ENCODE measurements at places on chromosomes 11 and 22. TPM values are rescaled to one million over a fixed set of nuclear protein-coding genes. Genes with fewer than 3 reads are reported as not detected.

GRCh38 chr11:7019500-7020182 is 505 bp downstream of the ZNF214 start:
- peaks cover 3% of the 10 kb centered on the region for H3K4me1 ChIP-seq
- no peaks in the 10 kb centered on the region for H3K36me3 ChIP-seq
- H3K27me3 ChIP-seq, result peaks cover 38% of the 10 kb centered on the region
- no peak for DNase-seq

DNA sequence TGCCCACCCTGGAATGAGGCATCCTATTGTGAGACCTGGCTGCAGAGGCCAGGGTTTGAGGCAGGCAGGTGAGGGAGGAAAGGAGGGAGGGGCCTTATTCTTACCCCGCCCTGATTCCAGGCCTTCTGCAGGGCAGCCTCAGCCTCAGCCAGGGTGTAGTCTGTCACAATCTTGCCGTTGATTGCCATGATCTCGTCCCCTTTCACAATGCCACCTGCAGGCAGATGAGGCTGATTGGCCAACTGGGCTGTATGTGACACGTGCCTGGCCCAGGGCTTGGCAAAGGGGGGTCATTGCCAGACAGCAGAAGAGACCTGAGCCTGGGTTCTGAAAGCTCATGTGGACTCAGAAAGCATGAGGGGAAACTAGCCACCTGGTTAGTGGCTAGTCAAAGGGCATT is 21.4 kb upstream of the ABCC8 start:
- H3K4me1 ChIP-seq, result no peaks in the 10 kb centered on the region
- H3K27ac ChIP-seq, result no peak overlapping the region
- H3K27me3 ChIP-seq, result peaks cover 4% of the 10 kb centered on the region
- no peaks in the 10 kb centered on the region for H3K36me3 ChIP-seq
- H3K4me3 ChIP-seq, result no peak overlapping the region

DNA sequence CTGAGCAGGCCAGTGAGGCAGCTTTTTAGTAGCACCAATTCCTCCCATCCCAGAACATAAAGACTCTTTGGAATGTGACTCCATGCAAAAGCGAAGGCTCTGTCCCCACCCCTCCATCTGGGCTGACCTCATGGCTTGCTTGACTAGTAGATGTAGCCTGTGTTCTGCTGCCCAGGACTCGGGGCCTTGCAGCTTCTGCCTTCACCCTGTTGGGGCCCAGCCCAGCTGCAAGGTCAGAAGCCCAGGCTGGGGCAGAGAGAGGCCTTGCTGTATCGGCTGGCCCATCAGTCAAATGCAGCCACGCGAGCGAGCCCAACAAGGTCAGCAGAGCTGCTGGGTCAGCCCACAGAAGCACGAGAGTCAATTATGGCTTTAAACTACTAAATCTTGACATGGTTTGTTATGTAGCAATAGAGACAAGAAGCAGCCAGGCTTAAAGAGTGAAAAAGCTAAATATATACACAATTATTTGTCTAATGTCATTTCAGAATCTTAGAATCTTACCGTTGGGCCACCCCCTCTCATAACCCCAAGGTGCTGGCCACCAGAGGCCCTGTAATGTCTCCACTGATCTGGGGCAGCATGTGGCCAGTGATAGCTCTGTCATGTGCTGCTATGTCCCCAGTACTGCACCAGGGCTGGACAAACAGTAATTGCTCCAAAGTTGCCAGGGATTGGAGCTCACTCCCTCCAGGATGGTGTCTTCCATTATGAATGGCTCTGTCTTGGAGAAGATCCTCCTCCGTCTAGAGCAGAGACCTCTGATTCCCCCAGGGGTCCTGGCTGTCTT is 10.4 kb upstream of the WNT11 start:
- no peaks in the 10 kb centered on the region for H3K36me3 ChIP-seq
- H3K27me3 ChIP-seq, result peaks cover 23% of the 10 kb centered on the region
- no peak overlapping the region for H3K27ac ChIP-seq

DNA sequence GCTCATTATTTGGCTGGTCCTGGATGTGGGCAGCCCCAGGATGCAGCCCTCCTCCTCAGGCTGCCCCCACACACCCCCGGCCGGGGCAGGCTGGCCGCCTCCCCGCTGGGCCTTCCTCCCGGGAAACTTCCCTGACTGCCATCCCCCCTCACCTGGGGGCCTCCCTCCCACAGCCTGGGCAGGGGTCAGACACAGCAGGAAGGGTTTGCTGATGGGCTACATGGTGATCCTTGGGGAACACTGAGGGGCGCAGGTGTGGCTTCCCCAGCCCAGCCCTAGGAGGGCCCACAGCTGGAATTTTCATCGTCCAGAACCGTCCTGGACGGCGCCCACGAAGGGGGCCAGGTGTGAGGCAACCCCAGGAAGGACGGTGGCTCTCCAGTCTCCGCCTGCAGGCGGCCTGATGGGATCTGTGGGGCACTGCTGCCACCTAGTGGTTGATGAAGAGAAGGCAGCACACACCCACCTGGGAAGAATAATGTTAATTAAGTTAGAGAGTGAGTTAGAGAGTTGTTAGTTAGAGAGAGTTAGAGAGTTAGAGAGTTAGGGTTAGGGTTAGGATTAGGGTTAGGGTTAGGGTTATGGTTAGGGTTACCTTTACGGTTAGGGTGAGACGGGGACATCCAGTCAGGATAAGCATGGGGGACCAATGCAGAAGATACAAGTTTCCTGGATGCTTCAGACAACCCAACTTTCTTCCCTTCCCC is 75.9 kb upstream of the PRR5 start:
- H3K36me3 ChIP-seq, result no peaks in the 10 kb centered on the region
- peaks cover 9% of the 10 kb centered on the region for H3K4me1 ChIP-seq
- DNase-seq, result peak; percentile 82
- no peak overlapping the region for H3K4me3 ChIP-seq
- peak overlapping the region; percentile 6 for H3K27ac ChIP-seq
- H3K27me3 ChIP-seq, result peaks cover 4% of the 10 kb centered on the region

DNA sequence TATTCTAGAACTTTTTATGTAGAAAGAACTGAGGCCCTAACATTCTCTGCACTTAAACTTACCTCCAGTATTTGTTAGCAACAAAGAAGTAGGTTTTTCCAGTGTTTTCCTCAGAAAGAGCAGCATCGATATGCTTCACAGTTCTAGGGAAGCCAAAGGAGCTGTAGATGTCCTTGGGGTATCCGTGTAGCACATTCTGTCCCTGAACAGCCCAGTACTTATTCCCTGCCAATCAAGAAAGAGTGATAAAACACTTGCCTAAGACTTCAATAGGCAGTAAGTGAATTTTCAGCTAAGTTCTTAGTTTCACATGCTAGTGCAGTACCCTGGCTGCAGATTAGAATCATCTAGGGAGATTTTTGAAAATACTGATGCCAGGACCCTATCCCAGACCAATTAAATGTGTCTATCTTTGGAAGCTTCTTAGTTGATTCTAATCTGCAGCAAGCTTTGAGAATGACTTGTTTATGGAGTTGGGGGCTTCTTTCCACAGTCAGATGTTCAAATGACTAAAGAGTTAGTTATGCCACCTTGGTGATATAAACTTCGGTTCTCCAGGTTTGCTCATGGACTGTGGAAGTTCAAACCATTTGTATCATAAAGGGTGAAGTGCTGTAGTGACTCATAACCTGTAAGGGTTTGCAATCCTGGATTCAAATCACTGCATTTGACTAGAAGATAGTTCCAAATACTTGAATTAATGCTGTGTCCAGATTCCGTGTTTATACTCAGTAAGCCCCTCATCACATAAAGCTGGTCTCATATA is 6.5 kb downstream of the MMP1 start:
- no peaks in the 10 kb centered on the region for H3K27me3 ChIP-seq
- DNase-seq, result no peak
- H3K4me1 ChIP-seq, result no peaks in the 10 kb centered on the region
- no peak overlapping the region for H3K4me3 ChIP-seq
- no peak overlapping the region for H3K27ac ChIP-seq

DNA sequence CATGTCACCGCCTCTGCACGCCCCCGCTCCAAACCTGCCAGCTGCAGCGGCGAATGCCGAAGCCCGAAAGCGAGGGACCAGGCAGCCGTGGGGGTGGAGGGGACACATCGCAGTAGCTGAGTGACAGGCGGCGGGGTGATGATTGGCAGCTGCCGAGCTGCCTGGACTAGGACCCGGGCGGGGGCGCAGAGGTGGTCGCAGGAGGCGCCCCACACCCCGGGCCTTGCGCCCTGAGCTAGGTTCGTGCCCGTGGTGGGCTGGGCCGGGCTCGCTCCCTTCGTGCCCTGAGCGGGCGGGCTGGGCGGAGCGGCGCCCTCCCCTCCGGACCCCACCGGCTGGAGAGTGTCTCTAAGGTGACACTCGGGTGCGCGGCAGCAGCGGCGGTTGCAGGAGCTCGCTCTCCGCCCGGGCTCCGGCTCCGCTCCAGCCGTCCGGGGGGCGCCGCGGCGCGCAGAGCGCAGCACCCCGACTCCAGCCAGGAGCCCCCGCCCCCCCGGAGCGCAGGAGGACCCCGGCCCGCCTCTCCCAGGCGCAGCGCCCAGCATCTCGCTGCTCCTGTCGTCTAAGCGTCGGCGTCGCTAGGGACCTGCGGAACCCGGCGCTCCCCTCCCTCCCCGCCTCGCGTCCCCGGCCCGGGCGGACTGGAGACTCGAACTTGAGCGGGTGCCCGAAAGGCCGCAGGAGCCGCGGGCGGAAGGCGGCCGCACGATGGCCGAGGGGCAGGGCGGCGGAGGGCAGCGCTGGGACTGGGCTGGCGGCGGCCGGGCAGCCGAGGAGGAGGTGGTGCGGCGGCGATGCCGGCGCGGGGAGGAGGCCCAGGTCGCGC is 14.5 kb upstream of the DGKZ start:
- peak overlapping the region; percentile 48 for H3K4me3 ChIP-seq
- H3K27me3 ChIP-seq, result peaks cover 33% of the 10 kb centered on the region
- peaks cover 68% of the 10 kb centered on the region for H3K4me1 ChIP-seq
- H3K36me3 ChIP-seq, result peaks cover 5% of the 10 kb centered on the region

GRCh38 chr11:65169164-65169641 is 830 bp upstream of the SPDYC start:
- no peak overlapping the region for H3K4me3 ChIP-seq
- no peaks in the 10 kb centered on the region for H3K27me3 ChIP-seq
- peaks cover 12% of the 10 kb centered on the region for H3K4me1 ChIP-seq
- no peaks in the 10 kb centered on the region for H3K36me3 ChIP-seq
- H3K27ac ChIP-seq, result peak overlapping the region; percentile 91

- H3K27me3 ChIP-seq, result no peaks in the 10 kb centered on the region
- H3K27ac ChIP-seq, result no peak overlapping the region
- H3K36me3 ChIP-seq, result no peaks in the 10 kb centered on the region
- DNase-seq, result no peak
- H3K4me3 ChIP-seq, result no peak overlapping the region
- no peaks in the 10 kb centered on the region for H3K4me1 ChIP-seq
Observed at GRCh38 chr11:132037956-132038355, 667.5 kb downstream of the NTM start.

GRCh38 chr11:66686100-66686785 is 8.6 kb upstream of the RBM4B start:
- no peak overlapping the region for H3K27ac ChIP-seq
- no peaks in the 10 kb centered on the region for H3K36me3 ChIP-seq
- H3K4me3 ChIP-seq, result no peak overlapping the region
- H3K27me3 ChIP-seq, result no peaks in the 10 kb centered on the region
- DNase-seq, result no peak

DNA sequence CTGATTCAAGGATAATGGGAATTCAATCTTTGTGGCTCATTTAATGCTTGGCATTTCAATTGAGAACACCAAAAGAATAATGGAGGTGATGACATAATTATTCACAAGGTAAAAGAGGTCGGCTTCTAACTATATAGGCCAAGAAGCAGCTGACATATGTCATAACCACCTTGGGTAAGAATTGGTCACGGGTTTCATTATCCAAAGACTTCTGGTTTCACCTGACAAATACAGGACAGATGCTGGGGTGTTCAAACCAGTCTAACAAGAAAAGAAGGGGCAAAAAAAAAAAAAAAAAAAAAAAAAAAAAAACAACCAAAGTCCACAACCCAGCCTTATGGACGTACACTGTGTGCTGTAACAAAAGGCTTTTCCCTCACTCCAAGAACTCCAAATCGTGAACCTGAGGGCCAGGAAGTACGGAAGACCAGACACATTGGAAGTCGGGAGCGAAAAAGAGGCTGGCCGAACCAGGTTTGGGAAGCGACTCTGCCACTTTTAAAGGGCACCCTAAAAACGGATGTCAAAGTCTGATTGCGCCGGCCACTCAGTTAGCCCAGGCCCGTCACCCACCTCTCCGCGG is 385 bp downstream of the HARBI1 start:
- peaks cover 50% of the 10 kb centered on the region for H3K4me1 ChIP-seq
- H3K4me3 ChIP-seq, result peak overlapping the region; percentile 89
- H3K27me3 ChIP-seq, result no peaks in the 10 kb centered on the region
- DNase-seq, result no peak
- peak overlapping the region; percentile 100 for H3K27ac ChIP-seq

GRCh38 chr11:113034576-113034975 is 73.4 kb downstream of the NCAM1 start:
- H3K27me3 ChIP-seq, result peaks cover 5% of the 10 kb centered on the region
- DNase-seq, result no peak
- H3K27ac ChIP-seq, result no peak overlapping the region
- H3K4me3 ChIP-seq, result no peak overlapping the region
- no peaks in the 10 kb centered on the region for H3K4me1 ChIP-seq

- no peak overlapping the region for H3K4me3 ChIP-seq
- no peak for DNase-seq
- peaks cover 14% of the 10 kb centered on the region for H3K36me3 ChIP-seq
- peaks cover 61% of the 10 kb centered on the region for H3K4me1 ChIP-seq
Observed at GRCh38 chr22:40190501-40190900, 12.8 kb downstream of the TNRC6B start.

DNA sequence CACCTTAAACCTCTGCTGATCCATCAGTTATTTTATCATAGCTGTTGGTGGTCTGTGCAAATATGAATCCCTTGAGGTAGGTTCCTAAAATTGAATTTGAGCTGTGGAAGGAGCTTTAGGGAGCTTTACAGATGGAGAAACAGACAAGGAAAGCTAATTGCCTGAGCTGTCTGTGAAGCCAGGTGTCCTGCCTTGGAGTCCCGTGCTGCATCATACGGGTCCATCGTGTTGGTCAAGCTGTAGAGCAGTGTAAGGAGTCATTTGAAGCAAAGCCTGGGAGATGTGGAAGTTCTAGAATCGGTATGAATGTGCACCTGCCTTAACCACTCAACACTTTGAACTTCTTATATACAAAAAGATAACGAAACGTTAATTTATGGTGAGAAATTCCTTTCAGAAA is 1.0 kb downstream of the POLA2 start:
- no peaks in the 10 kb centered on the region for H3K27me3 ChIP-seq
- H3K4me1 ChIP-seq, result peaks cover 63% of the 10 kb centered on the region
- peaks cover 24% of the 10 kb centered on the region for H3K36me3 ChIP-seq
- peak overlapping the region; percentile 95 for H3K27ac ChIP-seq
- peak overlapping the region; percentile 97 for H3K4me3 ChIP-seq

Gene TNNT3
- 5.4 TPM for total RNA-seq

Gene WNT7B
- total RNA-seq, result not detected

Gene HTR3B
- not detected for total RNA-seq

Gene CECR2
- 0.15 TPM for total RNA-seq

Gene NEFH
- total RNA-seq, result 0.89 TPM

Gene PLAAT4
- total RNA-seq, result 136 TPM

Data from activated CD4-positive, alpha-beta T cell treated with anti-CD3 and anti-CD28 coated beads, Interleukin-2, amount 10 ng/mL, durations not matched to agents 7 days and 5 days (primary cell).